ENCODE measurements at places on chromosomes 1 and 21. TPM values are rescaled to one million over a fixed set of nuclear protein-coding genes. Genes with fewer than 3 reads are reported as not detected.

The RGS8 gene
- not detected for total RNA-seq

The IFFO2 gene
- 40.7 TPM for total RNA-seq

The PCAT6 gene
- 0.24 TPM for total RNA-seq

The NHLH1 gene
- total RNA-seq = not detected
